ENCODE measurements at places on chromosomes 11 and 22.

GRCh38 chr11:129418039-129418438 lies 42.4 kb downstream of the BARX2 start:
- DNase-seq, result no peak

DNA sequence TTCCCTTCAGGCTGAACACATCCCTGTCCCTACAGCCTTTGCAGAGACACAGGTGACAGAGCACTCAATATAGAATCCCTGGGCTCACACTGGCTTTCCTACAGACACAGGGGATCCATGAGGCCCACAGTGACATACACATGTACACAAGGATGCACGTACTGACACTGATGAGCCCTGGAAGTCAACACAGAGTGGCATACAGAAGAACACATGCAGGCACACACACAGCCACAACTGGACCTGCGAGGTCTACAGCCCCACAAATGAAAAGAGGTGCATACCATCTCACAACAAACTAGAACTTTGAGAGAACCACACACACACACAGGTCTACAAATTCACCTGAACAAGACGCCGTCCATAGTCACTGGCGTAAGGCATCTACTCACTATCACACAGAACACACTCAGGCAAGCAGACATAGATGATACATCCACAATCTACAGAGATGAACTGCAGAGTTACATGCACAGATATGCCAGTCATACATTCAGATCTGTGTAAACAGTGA lies 3.5 kb upstream of the ZNF74 start:
- DNase-seq, result no peak

- DNase-seq, result no peak
These were observed 745.3 kb upstream of the RAG2 start for GRCh38 chr11:37343290-37343689.

- peak; percentile 78 for DNase-seq
These were observed at the start of gene SEC14L2 for GRCh38 chr22:30396871-30397655. Gene SEC14L2 (plus strand): TSS chr22:30397018. CDS start chr22:30397117, 99 bp downstream.

GRCh38 chr22:46966846-46967245 lies 204.4 kb downstream of the TBC1D22A start:
- DNase-seq, result no peak

DNA sequence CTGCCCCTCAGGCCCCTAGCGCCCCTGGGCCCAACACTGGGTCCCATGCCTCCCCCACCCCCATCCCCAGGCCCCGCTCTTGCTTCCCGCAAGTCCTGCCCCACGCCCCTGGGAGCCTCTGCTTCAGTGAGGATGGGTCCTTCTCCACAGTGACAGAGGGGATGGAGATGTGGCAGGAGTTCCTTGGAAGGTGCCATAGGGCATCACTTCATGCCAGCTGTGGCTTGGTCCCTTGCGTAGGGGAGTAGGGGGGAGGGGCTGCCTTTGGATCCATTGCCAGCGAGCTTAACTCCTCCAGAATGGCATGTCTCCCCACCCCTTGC lies 9.5 kb upstream of the TBC1D22A start:
- no peak for DNase-seq

DNA sequence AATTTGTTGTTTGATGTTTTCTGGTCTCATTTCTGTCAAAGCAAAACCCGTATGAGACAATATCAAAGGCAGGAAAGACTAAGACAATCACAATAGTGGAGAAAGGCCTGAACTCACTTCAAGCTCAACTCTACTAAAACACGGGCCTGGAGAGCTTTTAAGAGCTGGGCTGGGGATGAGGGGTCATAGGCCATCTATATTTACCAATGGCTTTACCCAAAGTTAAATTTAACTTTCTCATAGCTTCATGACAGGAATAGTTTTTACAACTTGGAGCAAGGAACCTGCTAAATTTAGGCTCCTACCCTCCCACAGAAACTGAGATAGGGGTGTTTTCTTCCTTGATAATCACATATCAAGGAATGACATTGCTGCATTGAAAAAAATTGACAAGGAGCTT lies 223.4 kb upstream of the CHORDC1 start:
- no peak for DNase-seq

- DNase-seq, result no peak
These were observed 54.2 kb downstream of the LGR4 start for GRCh38 chr11:27418356-27418755.

DNA sequence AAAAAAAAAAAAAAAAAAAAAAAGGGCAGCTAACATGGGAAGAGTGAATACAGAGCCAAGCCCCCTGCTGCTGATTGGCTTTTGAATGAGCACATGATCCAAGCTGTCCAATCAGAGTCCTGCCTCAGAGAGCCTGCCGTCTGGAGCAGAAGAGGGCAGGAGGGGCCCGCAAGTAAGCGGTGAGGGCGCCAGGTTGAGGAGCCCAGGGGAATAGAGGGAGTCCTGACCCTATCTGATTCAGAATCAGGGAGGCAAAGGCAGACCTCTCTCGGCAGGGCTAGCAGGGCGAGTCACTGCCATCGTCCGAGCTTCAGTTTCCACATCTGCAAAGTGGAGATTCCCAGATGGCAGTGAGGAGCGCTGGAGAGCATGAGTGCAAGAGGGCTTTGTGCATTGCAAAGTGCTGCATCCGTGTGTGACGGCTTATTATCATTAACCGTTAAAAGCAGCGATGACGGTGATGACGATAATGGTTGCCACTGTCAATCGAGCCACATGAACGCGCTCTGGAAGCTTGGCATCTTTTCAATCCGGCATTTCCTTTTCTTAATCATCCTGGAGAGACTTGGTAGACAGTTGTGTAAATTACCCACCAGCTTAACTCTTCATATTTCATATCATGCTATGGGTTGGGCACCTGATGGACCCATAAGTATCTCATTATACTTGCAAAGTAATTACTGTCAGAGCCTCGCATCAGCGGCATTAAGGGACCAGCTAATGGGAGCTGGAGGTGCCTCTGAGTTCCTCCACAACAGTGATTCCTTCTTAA lies 68.6 kb upstream of the ATXN10 start:
- DNase-seq, result no peak

DNA sequence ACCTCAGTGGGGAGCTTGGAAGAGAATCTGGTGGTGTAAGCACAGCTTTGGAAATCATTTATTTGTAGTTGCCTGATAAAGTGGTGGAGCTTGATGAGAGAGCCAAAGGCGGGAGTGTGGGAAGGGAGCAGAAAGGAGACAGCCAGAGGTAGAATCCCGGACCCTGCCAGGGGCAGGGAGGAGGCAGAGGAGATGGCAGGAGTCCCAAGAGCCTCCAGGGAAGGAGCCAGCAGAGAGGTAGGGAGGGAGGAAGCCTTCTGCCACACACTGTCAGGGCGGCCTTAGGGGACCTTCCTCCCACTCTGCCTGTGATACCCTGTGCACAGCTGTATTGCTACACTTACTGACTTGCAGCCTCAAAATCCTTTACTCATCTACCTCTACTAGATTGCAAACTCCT lies 15.4 kb downstream of the SCUBE2 start:
- DNase-seq, result no peak

- DNase-seq, result no peak
These were observed 4.6 kb downstream of the PRSS23 start for GRCh38 chr11:86804951-86805350.

GRCh38 chr11:87767615-87768014 lies 407.6 kb downstream of the RAB38 start:
- DNase-seq, result no peak

- no peak for DNase-seq
These were observed 43.4 kb downstream of the IRAG1 start for GRCh38 chr11:10650166-10650565.

- DNase-seq, result no peak
These were observed 18.3 kb downstream of the MYO18B start for GRCh38 chr22:25760294-25760693.

DNA sequence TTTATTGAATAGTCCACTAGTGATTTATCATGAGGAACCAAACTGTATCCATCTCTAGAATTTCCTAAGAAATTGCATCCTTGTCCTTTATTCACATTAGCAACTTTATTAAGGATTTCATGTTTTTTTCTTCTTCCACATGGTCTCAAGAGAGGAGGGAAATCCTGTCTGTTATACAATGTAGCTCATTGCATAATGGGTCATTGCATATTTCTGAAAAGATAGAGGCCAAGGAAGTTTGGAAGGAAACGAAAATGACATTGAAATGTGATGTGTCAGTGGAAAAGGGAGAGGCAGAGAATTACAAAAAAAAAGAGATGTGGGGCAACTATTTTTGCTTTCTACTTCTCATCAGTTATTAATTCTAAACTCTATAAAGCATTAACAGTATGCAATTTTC lies 353.1 kb downstream of the METTL15 start:
- DNase-seq, result no peak

GRCh38 chr22:50540381-50540780 lies 5.3 kb upstream of the KLHDC7B start:
- DNase-seq, result no peak

GRCh38 chr22:17639247-17639741 lies 737 bp downstream of the BCL2L13 start:
- no peak for DNase-seq

DNA sequence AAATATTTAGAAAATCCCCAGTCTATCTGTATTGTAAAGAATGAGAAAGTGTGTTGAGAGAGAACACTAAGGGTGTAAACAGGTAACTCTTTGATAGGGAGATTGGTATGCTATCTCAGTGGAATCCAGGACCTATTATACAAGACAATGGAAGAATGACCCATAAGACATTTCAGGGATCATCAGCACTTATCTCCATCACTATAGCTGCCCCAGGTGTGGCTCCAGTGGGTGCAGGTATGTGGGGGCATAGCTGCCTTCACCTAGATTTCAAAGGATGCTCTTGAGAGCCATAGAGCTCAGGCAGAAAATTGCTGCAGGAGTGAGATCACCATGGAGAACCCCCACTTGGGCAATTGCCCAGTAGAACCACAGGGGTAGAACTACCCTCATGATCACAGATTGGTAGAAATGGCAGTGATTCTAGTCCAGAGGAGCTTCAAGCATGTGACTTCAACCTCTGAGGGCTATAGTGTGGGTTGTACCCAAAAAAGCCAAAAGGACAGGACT lies 252.3 kb upstream of the TBCEL start:
- no peak for DNase-seq

DNA sequence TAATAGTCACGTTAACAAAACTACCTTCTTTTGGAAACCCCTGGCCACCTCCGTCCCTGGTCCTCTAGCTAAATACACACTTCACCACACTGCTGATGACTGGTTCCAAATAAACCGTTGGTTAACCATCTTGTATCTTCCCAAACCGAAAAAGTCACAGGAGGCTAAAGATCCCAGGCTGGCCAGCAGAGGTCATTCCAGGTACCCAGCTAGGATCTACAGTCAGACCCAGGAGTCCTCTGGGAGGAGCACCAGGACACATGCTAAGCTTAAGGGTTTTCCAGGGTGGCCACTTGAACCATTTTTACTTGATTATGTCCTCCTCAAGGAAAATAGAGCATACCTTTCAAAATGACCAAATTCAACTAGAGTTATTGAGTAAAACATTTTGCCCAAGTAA lies 103.2 kb downstream of the ETS1 start:
- DNase-seq, result no peak

- no peak for DNase-seq
These were observed 87.0 kb downstream of the GRK3 start for GRCh38 chr22:25651332-25652085.

DNA sequence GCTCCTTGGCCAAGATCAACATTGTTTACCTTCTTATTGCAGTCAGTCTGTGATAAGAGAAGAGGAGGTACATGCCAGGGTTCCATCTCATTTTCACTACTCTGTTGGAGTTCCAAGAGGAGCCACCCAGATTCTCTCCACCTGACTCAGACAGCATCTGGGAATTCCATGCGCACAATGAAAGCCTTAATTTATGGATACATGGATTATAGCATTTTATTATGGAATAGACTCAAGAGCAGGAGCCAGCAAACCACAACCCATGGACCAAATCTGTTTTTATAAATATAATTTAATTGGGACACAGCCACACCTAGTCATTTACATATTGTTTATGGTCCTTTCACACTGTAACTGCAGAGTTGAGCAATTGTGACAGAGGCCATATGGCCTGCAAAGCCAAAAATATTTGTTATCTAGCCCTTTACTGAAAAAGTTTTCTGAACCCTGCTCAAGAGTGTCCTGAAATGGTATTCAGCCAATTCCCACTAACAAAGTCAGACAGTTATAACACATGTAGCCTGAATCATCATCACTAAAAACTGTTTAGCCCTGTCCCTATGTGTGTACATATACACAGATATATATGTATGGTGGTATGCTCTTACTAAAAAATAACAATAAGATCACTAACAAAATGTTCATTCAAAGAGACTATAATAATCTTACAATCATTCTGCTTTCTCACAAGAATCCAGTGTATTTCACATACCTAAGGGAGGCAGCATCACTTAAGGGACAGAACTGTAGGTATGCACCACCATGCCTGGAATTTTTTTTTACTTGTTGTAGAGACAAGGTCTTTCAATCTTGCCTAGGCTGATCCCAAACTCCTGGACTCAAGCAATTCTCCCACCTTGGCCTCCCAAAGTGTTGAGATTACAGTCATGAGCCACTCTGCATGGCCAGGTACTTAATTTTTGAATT lies 104.5 kb upstream of the TEAD1 start:
- DNase-seq, result no peak

GRCh38 chr11:65662247-65662798 lies 393 bp downstream of the RELA start:
- DNase-seq, result no peak

DNA sequence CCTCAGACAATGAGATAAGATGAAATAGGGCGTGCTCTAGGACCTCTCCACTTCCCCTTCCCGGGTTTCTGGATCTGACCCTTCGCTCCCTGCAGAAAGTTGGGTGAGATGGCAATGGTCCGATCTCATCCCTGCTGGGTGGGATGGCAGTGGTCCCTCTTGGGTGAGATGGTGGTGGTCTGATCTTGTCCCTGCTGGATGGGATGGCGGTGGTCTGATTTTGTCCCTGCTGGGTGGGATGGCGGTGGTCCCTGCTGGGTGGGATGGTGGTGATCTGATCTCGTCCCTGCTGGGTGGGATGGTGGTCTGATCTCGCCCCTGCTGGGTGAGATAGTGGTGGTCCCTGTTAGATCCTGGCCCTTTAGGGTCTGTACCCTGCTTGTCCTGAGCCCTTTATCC lies 21.3 kb downstream of the ST14 start:
- DNase-seq, result no peak

- no peak for DNase-seq
These were observed 770.6 kb upstream of the CCDC90B start for GRCh38 chr11:84056653-84057376.

DNA sequence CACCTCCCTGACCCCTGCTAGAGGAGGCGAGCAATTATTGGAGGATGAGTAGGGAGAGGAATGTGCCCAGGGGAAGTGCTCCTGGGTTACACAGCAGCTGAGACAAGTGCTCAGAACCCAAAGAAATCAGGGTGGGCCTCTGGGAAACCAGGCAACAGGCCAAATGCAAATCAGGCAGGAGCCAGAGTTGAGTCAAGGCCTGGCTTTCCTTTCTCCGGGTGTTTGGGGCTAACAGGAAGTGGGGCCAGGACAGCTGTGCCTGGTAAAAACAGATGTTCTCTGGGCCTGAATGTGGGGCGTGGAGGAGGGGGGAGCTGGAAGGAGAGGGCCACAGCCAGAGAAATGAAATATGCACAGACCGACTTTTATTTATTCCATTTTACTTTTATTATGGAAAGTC lies 22.0 kb downstream of the MFNG start:
- DNase-seq, result no peak

DNA sequence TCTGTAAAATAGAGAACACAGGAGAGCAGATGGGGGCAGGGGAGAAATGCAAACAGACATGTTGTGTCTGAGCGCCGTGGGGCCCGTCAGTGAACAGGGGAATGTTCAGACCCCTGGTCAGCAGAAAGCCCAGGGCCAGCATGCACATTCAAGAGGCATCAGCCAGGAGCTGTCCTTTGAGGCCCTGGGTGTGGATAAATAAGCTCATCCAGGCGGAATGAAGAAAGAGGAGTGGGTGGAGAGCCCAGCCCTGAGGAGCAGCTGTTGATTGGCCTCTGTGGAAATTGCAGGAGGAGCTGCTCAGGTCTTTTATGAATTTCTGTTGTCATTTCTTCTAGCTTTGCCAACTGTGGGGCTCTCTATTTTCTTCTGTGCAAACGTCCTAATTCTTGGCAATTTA lies 49.7 kb upstream of the CECR2 start:
- no peak for DNase-seq
